Thyroid gland (tissue), 4 donors: ENCODE measurements at places on chromosomes 1 and 21.

- DNase-seq: no peak
- H3K4me1 ChIP-seq: no peaks in the 10 kb centered on the region
- H3K27me3 ChIP-seq: no peaks in the 10 kb centered on the region
- no peak overlapping the region for H3K4me3 ChIP-seq
These were observed 124.4 kb upstream of the CACYBP start for GRCh38 chr1:174875306-174875705.

DNA sequence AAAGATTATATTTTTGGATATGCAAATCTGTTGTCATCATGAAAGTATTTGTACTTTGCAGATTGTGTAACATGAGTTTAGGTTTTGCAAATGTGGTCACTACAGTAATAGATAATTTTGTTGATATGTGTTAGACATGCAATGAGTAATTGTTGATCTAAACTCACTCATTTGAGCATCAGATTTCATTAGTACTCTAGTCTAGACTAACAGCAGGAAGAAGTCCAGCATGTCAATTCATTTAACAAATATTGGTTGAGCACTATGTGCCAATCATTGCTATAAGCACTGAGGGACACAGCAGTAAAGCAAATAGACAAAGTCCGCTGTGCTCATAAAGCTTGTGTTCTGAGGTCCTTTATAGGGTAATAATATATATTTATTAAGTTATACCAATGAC is 350.0 kb downstream of the USP25 start:
- no peaks in the 10 kb centered on the region for H3K27me3 ChIP-seq
- no peak overlapping the region for H3K4me3 ChIP-seq
- DNase-seq: no peak

GRCh38 chr1:217929213-217929885 is 298.2 kb downstream of the SPATA17 start:
- DNase-seq: no peak
- H3K4me1 ChIP-seq: no peaks in the 10 kb centered on the region
- no peaks in the 10 kb centered on the region for H3K27me3 ChIP-seq

DNA sequence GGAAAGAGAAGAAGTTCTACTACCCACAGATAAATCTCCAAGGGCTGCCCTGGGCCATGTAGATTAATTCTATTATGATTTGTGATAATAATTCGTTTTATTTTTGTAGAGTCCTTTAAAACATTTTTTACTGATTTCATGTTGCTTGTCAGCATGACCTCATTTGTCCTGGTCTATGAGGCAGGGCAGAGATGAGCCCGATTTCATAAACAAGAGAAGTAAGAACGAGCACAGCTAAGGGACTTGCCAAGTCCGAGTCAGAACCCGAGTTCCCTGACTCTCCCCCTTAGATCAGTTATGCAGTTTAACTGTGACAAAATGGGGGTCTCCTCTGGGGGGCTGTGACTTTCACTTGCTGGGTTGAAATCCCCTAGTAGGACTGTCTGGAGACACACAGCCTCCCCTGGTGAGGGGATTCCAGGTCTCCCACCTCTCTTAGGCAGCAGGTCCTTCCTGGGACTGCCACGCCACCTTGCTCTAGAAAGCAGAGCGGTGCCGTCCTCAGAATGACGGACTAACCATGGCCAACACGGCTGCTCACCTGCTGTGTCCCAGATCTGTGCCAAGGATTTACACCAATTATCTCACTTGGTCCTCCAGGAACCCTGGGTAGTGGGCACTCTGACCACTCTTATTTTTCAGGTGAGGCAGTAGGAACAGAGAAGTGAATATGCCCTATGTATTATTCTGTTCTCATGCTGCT is 31.0 kb upstream of the SOX13 start:
- no peaks in the 10 kb centered on the region for H3K27me3 ChIP-seq
- H3K4me1 ChIP-seq: peaks cover 21% of the 10 kb centered on the region
- peak overlapping the region; percentile 55 for H3K27ac ChIP-seq

DNA sequence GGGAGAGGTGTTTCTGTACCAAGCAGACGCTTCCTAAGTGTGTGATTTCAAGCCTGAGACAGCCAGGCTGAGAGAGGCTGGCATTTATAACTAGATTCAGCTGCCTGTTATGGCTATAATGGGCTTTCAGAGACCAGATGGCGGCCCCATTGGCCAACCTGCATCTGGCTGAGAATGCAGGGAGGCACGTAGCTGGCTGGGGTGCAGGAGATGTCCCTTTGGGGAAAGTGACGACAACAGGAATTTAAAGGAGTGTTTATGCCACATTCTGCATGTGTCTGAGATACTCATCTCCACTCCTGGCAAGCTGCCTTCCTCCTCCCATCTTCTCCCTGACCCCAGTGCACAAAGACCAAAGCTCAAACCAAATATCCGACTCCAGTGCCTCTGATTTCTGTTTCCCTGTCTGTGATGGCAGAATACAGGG is 21.3 kb upstream of the CCDC190 start:
- H3K36me3 ChIP-seq: no peaks in the 10 kb centered on the region
- no peaks in the 10 kb centered on the region for H3K4me1 ChIP-seq
- no peak overlapping the region for H3K27ac ChIP-seq
- no peak overlapping the region for H3K4me3 ChIP-seq

GRCh38 chr1:201747261-201747660 is 81.7 kb upstream of the IPO9 start:
- no peak overlapping the region for H3K27ac ChIP-seq
- H3K36me3 ChIP-seq: no peaks in the 10 kb centered on the region
- H3K4me1 ChIP-seq: peaks cover 41% of the 10 kb centered on the region
- no peaks in the 10 kb centered on the region for H3K27me3 ChIP-seq
- no peak for DNase-seq
- no peak overlapping the region for H3K4me3 ChIP-seq

GRCh38 chr1:189708674-189709073 is 769.0 kb downstream of the BRINP3 start:
- DNase-seq: no peak
- H3K27me3 ChIP-seq: no peaks in the 10 kb centered on the region
- no peak overlapping the region for H3K4me3 ChIP-seq

GRCh38 chr1:8422510-8423268 is 104.8 kb downstream of the SLC45A1 start:
- DNase-seq: peak; percentile 31
- peak overlapping the region; percentile 99 for H3K27ac ChIP-seq
- peak overlapping the region; percentile 74 for H3K4me3 ChIP-seq
- no peaks in the 10 kb centered on the region for H3K27me3 ChIP-seq
- peaks cover 59% of the 10 kb centered on the region for H3K4me1 ChIP-seq

DNA sequence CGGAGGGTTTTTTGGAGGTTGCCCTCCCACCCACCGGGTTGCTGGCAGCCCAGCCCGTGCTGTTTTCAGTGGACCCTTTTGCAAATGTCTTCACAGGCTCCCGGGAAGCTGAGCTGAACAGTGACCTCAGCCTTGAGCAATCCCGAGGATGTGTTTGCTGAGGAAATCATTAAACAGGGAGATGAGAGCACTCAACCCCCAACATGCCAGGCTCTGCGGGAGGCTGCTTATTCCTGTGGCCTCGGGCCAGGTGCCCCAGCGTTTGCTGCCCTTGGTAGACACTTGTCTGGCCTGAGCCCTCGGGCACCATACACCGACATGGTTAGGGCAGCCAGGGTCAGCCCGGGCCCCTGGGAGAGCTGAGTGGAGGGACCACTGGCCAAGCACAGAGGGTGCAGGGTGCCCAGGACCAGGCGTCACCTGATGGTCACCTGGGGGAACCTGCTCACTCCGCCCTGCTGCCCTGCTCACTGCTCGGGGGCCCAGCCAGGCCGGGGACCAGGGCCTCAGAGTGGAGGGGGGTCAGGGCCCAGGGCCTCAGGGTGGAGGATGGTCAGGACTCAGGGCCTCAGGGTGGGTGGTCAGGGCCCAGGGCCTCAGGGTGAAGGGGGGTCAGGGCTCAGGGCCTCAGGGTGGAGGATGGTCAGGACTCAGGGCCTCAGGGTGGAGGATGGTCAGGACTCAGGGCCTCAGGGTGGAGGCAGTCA is 42.5 kb upstream of the POFUT2 start:
- peaks cover 44% of the 10 kb centered on the region for H3K4me1 ChIP-seq
- DNase-seq: peak; percentile 95
- H3K36me3 ChIP-seq: no peaks in the 10 kb centered on the region
- no peaks in the 10 kb centered on the region for H3K27me3 ChIP-seq

- DNase-seq: no peak
- H3K4me3 ChIP-seq: no peak overlapping the region
- no peaks in the 10 kb centered on the region for H3K27me3 ChIP-seq
These were observed 131.9 kb downstream of the VAV3 start for GRCh38 chr1:107833061-107833460.

GRCh38 chr1:86149591-86149990 is 7.0 kb downstream of the COL24A1 start:
- no peak overlapping the region for H3K27ac ChIP-seq
- H3K4me3 ChIP-seq: no peak overlapping the region
- H3K27me3 ChIP-seq: no peaks in the 10 kb centered on the region
- peaks cover under 1% of the 10 kb centered on the region for H3K4me1 ChIP-seq

DNA sequence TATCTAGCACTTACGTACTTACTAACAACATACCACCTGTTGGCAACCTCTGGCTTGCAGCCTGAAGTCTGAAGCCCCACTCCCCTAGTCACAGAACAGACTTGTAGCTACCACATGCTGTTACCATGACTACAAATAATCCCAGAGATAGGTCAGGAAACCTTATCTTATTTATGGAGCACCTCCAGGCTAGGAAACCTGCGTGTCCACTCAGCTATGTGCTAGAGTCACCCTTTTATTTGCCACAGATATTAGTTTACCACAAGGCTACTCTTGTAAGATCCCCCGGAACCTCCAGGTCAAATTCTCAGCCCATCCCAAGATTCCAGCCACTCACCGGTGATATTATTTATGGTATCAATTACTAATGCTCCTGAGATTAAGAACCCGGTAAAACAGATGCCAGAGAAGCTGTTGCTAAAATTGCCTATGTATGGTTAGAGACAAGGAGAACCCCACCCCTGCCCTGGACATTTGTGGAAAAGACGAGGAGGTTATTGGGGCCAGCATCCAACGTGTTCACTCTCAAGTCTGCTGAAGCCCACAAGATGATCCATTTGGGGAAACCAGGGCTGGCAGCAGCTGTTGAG is 116.5 kb downstream of the TBX15 start:
- no peak overlapping the region for H3K4me3 ChIP-seq
- H3K27ac ChIP-seq: no peak overlapping the region
- no peaks in the 10 kb centered on the region for H3K27me3 ChIP-seq
- H3K36me3 ChIP-seq: no peaks in the 10 kb centered on the region

GRCh38 chr1:35243691-35244090 is 24.8 kb upstream of the ZMYM4 start:
- H3K4me3 ChIP-seq: no peak overlapping the region
- no peaks in the 10 kb centered on the region for H3K4me1 ChIP-seq
- H3K27me3 ChIP-seq: no peaks in the 10 kb centered on the region

DNA sequence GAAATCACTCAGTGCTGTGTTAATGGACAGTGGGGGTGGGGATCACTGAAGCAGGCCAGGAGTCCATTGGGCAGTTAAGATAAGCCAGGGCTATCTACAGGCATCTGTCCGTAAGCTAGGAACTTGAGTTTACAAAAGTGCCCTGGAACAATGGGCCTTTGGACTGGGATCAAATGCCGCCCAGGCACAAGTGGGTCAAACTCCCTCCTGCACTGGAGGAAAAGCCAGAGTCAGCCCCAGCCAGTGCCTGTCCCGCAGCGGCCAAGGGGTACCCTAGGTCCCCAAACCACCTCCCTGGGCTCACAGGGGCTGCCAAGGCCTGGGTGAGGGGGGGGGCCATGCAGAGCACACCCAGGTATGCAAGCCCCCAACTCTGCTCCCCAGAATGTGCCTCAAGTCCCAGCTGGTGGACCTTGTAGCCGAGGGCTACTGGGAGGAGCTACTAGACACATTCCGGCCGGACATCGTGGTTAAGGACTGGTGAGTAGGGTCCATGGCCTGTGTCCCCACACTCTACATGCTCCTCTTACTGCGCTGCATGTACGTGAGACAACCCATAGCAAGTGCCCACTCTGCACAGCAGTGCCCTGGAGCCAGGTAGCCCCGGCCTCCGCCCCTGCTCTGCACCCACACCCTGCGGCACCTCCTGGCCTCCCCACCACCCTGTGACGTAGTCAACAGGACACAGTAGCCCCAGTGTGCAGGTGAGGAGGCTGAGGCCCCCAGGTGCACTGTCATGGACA is 7.7 kb downstream of the FBXO6 start:
- H3K27ac ChIP-seq: no peak overlapping the region
- H3K4me1 ChIP-seq: no peaks in the 10 kb centered on the region
- no peak for DNase-seq

DNA sequence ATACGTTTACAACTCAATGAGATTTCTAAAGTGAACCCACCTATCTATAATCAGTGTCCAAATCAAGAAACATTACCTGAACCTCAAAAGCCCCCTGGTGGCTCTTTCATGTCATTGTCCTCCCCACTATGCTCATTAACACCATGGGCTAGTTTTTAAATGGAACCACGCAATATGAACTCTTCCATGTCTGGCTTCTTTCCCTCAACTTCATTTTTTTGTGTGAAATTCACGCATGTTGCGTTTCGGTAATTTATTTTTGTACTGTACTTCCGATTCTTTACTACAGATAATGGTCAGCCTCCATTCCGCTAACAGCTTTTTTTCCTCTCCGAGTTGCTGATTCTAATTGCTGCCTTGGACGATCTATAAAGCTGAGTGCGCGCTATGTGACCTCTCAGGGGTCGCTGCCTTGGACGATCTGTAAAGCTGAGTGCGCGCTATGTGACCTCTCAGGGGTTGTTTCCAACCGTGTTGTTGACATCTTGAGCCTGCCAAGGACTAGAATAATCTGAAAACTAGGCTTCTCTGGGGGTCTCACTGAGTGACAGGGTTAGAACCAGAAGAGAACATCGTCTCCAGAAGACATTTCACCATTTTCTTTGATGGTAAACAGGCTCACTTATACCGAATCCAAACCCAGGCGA is 1.1 kb upstream of the CACYBP start:
- peaks cover 18% of the 10 kb centered on the region for H3K4me1 ChIP-seq
- H3K27me3 ChIP-seq: no peaks in the 10 kb centered on the region
- H3K4me3 ChIP-seq: peak overlapping the region; percentile 58
- H3K36me3 ChIP-seq: no peaks in the 10 kb centered on the region

- H3K4me1 ChIP-seq: no peaks in the 10 kb centered on the region
- H3K27ac ChIP-seq: no peak overlapping the region
- no peak overlapping the region for H3K4me3 ChIP-seq
- H3K36me3 ChIP-seq: no peaks in the 10 kb centered on the region
These were observed 3.3 kb downstream of the RIMS3 start for GRCh38 chr1:40662151-40662550.

GRCh38 chr1:2539312-2539907 is 9.3 kb upstream of the HES5 start:
- DNase-seq: no peak
- H3K36me3 ChIP-seq: no peaks in the 10 kb centered on the region
- H3K27me3 ChIP-seq: peaks cover 4% of the 10 kb centered on the region
- H3K27ac ChIP-seq: no peak overlapping the region

- no peak overlapping the region for H3K4me3 ChIP-seq
- no peak for DNase-seq
- H3K36me3 ChIP-seq: no peaks in the 10 kb centered on the region
- no peaks in the 10 kb centered on the region for H3K27me3 ChIP-seq
- no peaks in the 10 kb centered on the region for H3K4me1 ChIP-seq
- H3K27ac ChIP-seq: no peak overlapping the region
These were observed 157.0 kb upstream of the GREM2 start for GRCh38 chr1:240768979-240769378.
